ENCODE measurements at places on chromosomes 7 and 10.

- no peak for DNase-seq
These were observed 552.1 kb downstream of the PARD3 start for GRCh38 chr10:34262985-34263384.

GRCh38 chr10:94402204-94402842, at the start of gene TBC1D12:
TSS of gene TBC1D12 (plus strand) at chr10:94402541. CDS start at chr10:94402614, 73 bp downstream.
- DNase-seq = peak; percentile 91

DNA sequence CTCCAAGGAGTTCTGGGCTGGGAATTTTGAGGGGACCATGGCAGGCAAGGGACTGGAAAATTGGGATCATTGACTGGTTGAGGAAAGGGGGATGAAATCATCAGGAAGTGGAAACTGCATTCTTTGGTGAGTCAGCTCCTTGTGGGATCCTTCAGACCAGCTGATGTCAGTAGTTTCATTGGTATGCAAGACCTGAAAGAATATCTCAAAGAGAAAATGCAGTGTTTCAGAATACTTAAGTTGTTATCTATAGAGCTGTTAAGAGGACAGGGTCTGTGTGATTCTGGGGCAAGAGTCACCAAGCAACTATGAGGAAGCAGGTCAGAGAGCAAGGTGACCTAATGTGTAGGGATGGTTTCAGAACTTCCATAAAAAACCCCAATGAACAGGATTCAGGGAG, 595.9 kb upstream of the AUTS2 start:
- peak; percentile 56 for DNase-seq

- no peak for DNase-seq
These were observed 14.3 kb downstream of the NOD1 start for GRCh38 chr7:30464231-30464671.

DNA sequence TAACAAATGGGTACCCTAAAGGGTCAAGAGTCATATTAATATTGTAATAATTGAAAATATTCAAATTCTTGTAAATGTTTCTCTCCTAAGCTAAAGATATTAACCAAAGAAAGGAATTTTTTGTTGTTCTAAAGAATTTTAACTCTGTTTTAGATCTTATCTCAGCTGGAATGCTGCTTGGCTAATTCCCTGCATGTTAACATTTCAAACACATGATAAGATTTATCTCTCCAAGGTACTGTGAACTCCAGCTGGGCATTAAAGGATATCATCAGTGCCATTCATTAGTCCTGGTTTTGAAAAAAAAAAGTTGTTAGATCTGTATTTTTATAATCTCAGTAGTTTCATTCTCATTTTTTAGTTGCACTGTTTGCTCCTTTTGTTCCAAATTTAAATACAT, 76.9 kb downstream of the MAPK8 start:
- DNase-seq = no peak

GRCh38 chr7:129066290-129067131, 11.6 kb upstream of the TNPO3 start:
- peak; percentile 45 for DNase-seq

DNA sequence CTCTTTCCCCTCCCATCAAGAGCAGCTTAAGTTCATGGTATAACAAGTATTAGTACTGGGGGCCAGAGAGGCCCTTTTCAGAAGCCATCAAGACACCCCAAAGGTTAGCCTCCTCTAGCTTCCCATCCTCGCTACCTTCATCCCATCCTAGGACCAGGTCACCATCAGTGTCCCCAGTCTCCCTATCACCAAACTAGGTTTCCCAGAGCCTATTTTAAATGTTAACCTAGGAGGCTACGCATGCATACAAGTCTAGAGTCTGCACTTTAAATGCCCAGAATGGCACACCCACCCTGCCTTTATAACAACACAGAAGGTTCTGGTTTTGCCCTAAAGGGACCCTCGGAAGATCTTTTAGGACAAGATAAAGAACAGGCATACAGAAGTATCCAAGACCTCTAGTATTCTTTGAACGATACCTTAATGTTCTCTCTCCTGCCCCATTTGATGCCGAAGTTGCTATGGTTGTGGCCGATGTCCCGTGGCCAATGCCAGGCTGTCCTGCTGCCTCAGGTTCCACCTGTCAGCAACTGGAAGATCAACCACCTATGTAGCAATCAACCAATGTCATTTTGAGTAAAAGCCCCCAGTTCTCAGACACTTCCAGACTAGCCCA, 2.2 kb downstream of the GPRIN2 start:
- DNase-seq = no peak
